ENCODE measurements at places on chromosomes 3 and 15. TPM values are rescaled to one million over a fixed set of nuclear protein-coding genes. Genes with fewer than 3 reads are reported as not detected.

DNA sequence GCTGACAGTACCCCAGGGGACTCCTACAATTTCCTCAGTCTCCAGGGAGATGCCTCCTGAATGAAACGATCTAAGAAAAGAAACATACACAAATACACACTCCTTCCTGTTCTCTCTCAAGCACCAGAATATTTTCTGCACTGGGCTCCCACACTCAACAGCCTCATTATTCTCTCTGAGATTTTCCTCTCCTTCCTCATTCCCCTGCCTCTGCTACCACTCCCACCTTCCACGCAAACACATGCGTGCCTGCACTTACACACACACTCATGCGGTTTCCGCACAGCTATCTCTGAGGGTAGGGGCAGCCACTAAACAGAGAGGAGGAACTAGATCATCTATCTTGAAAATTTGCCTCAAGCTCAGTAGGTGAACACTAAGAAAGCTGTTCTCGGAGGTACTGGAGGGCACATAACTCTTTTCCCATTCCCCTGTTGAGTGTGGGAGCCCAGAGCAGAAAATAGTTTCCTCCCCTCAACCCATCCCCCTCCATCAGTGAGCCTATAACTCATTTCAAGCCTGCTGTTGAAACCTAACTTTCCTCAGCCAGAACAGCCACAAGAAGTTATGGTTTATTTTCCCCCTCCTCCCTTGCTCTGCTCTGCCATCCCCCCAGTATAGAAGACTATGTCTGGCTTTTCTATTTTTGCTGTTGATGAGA lies 30.5 kb upstream of the TIPARP start:
- no peaks in the 10 kb centered on the region for H3K36me3 ChIP-seq
- peaks cover 7% of the 10 kb centered on the region for H3K4me1 ChIP-seq
- DNase-seq = no peak

DNA sequence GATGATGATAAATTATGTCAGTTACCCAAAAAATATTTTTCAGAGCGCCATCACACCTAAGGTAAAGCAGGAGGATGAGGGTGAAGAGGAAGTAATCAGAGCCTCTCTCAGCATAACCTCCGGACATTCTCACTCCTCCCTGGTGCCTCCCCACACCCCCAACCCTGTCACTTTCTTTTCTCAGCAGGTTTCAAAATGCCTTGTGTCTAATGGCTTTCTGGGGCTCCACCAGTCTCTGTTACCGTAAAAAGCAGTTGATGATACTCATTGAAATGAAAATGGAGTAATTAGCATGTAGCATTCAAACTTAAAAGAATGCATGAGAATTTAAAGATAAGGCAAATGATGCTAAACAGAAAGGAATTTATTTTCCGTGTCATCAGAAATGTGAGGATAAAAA lies 180.0 kb downstream of the ERC2 start:
- H3K27ac ChIP-seq = no peak overlapping the region
- H3K4me3 ChIP-seq = no peak overlapping the region
- no peaks in the 10 kb centered on the region for H3K27me3 ChIP-seq

GRCh38 chr3:32148351-32148750 lies 41.9 kb downstream of the GPD1L start:
- peaks cover 6% of the 10 kb centered on the region for H3K36me3 ChIP-seq
- H3K27ac ChIP-seq = no peak overlapping the region
- peaks cover 20% of the 10 kb centered on the region for H3K4me1 ChIP-seq
- no peak overlapping the region for H3K4me3 ChIP-seq
- no peaks in the 10 kb centered on the region for H3K27me3 ChIP-seq

The NR1I2 gene
- polyA plus RNA-seq = 0.11 TPM

DNA sequence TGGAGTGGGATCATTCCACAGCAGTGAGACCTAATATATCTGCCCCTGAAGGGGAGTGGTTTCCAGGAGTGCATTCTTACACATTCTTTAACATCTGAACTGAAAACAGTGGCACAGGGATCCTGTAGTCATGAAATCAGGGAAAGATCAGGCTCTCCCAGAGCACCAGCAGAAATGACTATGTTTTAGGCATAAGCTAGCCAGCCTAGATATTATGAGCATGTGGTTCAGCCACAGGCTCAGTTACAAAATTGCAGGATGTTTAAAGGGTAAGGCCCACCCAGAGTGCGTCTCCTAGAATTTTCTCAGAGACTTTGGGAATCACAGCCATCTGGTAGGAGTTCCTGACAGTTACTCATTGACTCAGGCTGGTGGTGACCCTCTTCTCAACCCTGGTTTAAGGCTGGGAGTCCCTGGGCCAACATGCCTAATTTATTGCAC lies 20.9 kb downstream of the FSTL1 start:
- no peak overlapping the region for H3K4me3 ChIP-seq
- DNase-seq = no peak
- peaks cover 18% of the 10 kb centered on the region for H3K36me3 ChIP-seq

DNA sequence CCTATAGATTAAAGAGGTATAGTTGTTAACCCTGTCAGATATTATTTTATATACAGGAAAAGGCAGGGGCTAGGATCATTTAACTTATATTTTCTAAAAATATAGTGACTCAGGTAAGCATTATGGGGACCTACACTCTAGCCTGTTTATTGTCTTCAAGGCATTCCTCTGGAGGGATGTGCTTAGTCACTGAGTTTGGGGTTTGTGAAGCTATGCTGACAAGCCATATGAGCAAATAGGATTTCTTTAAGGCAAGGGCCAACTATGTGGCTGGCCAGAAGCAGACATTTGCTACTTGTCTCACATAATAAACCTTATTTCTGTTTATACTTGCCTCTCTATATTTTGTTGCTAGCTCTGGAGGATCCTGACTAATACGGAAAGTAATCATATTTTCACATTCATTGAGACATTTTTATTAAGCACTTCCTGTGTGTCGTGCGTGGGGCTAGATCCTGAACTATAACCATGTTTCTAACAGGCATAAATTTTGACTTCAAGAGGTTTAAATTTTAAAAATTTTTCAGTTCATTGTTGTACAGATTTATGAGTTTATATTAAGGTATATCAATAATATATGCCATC lies 153.4 kb downstream of the OTOL1 start:
- DNase-seq = no peak
- no peak overlapping the region for H3K27ac ChIP-seq
- H3K4me3 ChIP-seq = no peak overlapping the region
- H3K4me1 ChIP-seq = no peaks in the 10 kb centered on the region

DNA sequence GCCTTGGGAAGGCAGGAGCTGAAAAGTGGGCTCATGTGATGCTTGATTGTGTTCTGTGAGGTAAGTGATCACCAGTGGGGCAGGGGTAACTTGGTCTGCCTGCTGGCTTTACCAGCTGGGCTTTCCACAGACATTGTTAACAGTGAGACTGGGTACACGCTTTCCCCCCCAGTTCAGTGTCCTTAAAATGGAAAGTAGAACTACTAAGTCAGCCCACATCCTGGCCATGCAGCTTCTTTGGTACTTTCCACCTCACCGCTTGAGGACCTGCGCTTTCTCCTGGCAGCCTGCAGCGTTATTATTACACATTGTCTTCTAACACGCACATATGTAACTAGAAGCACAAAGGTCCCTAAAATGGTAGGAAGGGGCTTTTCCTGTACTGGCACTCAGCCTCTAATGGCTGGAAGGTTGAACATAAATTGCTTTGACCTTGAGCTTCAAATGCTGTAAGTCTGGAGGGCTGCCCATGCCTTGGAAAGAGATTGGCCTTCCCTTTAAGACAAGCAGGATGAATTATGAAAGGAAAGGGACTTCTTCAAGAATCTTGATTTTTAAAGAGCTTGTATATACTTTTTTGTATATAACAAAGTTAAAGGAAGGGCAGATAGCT lies 216.1 kb upstream of the ROPN1 start:
- DNase-seq = no peak
- no peak overlapping the region for H3K27ac ChIP-seq
- no peaks in the 10 kb centered on the region for H3K27me3 ChIP-seq
- H3K4me1 ChIP-seq = peaks cover 12% of the 10 kb centered on the region
- H3K36me3 ChIP-seq = no peaks in the 10 kb centered on the region

The PARL gene
- 40.5 TPM for polyA plus RNA-seq

DNA sequence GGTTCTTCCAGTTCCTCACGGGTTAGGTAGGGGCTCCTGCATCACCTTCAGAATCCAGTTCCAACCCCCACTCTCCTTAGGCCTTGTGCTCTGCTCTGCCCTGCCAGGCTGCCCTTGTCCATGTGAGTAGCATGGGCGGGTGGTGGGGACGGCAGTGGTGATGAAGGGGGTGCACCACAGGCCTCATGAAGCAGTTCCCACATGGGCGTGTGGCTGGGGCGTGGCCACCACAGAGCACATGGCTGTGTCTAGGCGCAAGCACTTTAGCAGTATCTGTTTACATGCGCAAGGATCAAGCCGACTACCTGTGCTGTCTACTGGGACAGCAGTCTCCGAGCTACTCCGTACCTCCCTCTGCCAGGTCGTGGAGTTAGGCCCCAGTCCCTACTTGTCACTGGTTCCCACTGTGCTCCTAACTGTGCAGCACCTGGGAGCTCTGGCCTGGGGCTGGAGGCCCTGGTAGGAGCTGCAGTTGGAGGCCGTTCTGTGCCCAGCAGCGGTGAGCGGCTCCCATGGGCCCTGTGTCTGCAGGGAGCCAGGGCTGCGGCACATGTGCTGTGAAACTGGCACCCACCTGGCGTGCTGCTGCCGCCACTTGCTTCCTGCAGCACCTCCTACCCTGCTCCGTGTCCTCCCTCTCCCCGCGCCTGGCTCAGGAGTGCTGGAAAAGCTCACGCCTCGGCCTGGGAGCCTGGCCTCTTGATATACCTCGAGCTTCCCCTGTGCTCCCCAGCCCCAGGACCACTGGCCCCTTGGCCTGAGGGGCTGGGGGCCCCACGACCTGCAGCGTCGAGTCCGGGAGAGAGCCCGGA lies 53.5 kb downstream of the PLXNA1 start:
- peaks cover 31% of the 10 kb centered on the region for H3K36me3 ChIP-seq
- no peak overlapping the region for H3K4me3 ChIP-seq
- peak; percentile 21 for DNase-seq
- no peaks in the 10 kb centered on the region for H3K4me1 ChIP-seq

The RPL39L gene
- 16.3 TPM for polyA plus RNA-seq

The COL6A5 gene
- polyA plus RNA-seq = not detected

The LRRC34 gene
- polyA plus RNA-seq = 0.91 TPM

- DNase-seq = no peak
- no peaks in the 10 kb centered on the region for H3K36me3 ChIP-seq
- H3K4me1 ChIP-seq = peaks cover 18% of the 10 kb centered on the region
Measured at GRCh38 chr15:59296181-59296617, 76.5 kb downstream of the MYO1E start.

DNA sequence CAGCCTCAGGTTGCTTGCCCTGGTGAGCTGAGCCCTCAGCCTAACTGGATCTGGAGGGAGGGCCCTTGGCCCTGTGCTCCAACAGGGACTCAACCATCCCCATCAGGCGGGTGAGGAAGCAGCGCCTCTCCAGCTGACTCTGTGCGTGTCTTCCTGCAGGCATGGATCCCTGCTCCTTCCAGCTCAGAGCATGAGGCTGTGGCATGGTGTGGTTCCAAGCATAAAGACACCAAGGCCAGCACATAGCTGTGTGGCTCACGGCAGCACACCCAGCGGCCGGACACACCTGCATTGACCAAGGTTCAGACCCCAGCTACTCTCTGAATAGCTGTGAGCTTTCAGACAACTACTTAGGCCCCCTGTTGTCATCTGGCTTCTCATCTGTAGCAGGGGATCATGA lies 131.0 kb upstream of the PLXNA1 start:
- no peak for DNase-seq
- peaks cover 26% of the 10 kb centered on the region for H3K4me1 ChIP-seq
- no peak overlapping the region for H3K27ac ChIP-seq
- no peaks in the 10 kb centered on the region for H3K36me3 ChIP-seq
- H3K27me3 ChIP-seq = no peaks in the 10 kb centered on the region

- no peaks in the 10 kb centered on the region for H3K27me3 ChIP-seq
- H3K4me1 ChIP-seq = no peaks in the 10 kb centered on the region
- H3K36me3 ChIP-seq = no peaks in the 10 kb centered on the region
- no peak overlapping the region for H3K27ac ChIP-seq
- H3K4me3 ChIP-seq = no peak overlapping the region
Measured at GRCh38 chr15:63474810-63475316, 29.5 kb upstream of the USP3 start.

DNA sequence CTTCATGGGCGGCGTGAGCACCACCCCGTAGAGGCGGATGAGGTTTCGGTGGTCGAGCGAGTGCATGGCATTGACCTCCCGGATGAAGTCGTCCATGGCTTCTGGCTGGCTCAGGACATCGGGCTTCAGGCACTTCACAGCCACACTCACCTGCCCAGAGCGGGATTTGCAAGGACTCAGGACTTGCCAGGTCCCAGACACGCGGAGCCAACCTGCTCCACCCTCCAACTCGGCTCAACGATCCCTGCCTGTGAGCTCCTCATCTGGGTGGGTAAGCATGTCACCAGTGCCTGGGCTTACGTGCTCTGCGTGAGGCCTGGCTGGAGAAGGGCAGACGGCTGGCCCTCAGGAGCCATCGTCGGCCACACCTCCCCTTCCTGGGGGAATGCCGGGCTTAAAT lies 25.2 kb downstream of the TNK2 start:
- no peak overlapping the region for H3K27ac ChIP-seq
- peaks cover 21% of the 10 kb centered on the region for H3K36me3 ChIP-seq
- no peaks in the 10 kb centered on the region for H3K27me3 ChIP-seq
- peaks cover 31% of the 10 kb centered on the region for H3K4me1 ChIP-seq
- H3K4me3 ChIP-seq = no peak overlapping the region

DNA sequence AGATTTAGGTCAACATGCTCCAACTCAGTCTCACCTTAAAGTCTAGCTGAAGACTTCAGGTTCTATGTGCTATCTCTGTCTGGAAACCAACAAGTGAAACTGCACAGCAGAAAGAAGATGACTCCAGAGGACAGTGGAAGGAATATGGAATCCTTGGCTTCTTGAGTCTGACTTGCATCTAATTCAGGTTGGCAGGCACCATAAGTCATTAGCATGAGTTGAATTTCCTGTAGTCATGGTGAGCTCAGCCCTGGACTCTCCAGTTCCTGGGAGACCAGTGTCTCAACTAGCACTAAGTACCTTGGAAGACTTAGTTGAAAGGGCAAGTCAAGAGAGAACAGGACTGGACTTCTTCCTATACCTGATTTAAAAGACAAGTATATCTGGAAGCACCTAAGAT lies 129.7 kb downstream of the DTWD1 start:
- H3K27me3 ChIP-seq = no peaks in the 10 kb centered on the region
- no peaks in the 10 kb centered on the region for H3K36me3 ChIP-seq
- no peaks in the 10 kb centered on the region for H3K4me1 ChIP-seq
- no peak overlapping the region for H3K27ac ChIP-seq
- no peak overlapping the region for H3K4me3 ChIP-seq

- no peaks in the 10 kb centered on the region for H3K36me3 ChIP-seq
- no peak overlapping the region for H3K4me3 ChIP-seq
- no peak for DNase-seq
- H3K4me1 ChIP-seq = no peaks in the 10 kb centered on the region
- H3K27me3 ChIP-seq = no peaks in the 10 kb centered on the region
Measured at GRCh38 chr3:195999896-196000295, 82.0 kb downstream of the TFRC start.

GRCh38 chr3:25899352-25900101 lies 109.6 kb downstream of the OXSM start:
- no peaks in the 10 kb centered on the region for H3K36me3 ChIP-seq
- H3K27ac ChIP-seq = no peak overlapping the region
- H3K4me1 ChIP-seq = no peaks in the 10 kb centered on the region
- no peak for DNase-seq
- no peaks in the 10 kb centered on the region for H3K27me3 ChIP-seq
- H3K4me3 ChIP-seq = no peak overlapping the region

The MRPS11 gene
- polyA plus RNA-seq = 77.9 TPM

The GOLGA8J gene
- 0.06 TPM for polyA plus RNA-seq

The DNAH12 gene
- polyA plus RNA-seq = not detected
